NCI-H1436 (cell line): ENCODE measurements at places on chromosomes 12 and 14.
A peak's percentile ranks its signal among the peaks of the same experiment; 100 is the strongest.

GRCh38 chr14:79786522-79786921 is 424.8 kb downstream of the DIO2 start:
- DNase-seq: peak; percentile 25

- DNase-seq: peak; percentile 13
Observed at GRCh38 chr14:77980475-77981321, 180.8 kb downstream of the ADCK1 start.

DNA sequence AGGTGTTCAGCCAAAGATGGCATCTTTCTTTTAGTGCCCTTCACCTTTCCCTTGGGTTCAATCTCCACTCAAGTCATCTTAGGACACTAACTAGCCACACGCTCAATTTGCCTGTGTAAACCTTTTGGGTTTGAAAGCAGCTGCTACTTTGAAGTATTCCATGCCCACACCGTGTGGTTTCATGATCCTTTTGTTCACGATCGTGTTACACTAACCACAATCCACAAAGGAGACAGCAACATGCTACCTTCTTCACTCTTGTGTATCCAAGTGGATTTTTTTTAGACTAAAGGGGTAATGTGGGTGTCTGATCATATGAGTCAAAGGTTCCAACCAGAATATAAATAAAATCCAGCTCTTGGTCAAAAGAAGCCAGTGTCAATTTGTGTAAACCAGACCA is 122.7 kb upstream of the FAR2 start:
- DNase-seq: no peak

- DNase-seq: no peak
Observed at GRCh38 chr14:103561381-103562178, 877 bp downstream of the BAG5 start.

- no peak for DNase-seq
Observed at GRCh38 chr14:77804592-77804991, 4.7 kb downstream of the ADCK1 start.

DNA sequence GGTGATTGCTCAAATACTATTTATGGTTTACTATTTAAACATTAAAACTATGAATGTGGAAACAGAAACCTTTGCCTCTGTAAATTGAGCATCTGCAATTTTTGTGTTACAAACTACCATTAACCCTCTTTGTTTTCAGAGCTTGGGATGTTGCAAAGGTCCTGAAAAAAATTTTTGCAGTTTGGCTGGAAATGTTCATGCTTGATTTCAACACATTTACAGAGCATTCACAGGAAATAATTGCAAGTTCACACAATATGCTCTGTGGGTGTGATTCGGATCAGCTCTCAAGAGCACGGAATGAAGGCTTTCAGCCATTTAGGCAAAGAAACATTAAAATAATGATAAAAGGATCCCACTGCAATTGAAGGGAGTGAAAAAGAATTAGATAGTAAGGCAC is 232.9 kb downstream of the ATP23 start:
- no peak for DNase-seq

DNA sequence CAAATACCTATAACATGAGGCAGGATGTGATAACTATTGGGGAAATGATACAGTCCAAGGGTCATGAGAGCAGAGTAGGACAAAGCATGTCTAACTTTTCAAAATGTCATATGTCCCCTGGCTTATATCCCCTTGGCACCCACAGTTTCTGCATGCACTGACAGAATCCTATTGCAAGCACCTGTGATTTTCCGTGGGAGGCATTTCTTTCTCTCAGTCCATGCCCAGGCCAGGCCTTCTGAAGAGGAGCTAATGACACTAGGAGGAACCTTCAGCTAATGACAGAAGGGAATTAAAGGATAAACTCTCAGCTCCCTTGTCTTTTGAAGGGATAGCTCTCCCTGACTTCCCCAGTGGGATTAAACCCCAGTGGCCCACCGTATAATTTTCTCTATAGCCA is 249.2 kb downstream of the TTC6 start:
- no peak for DNase-seq

- no peak for DNase-seq
Observed at GRCh38 chr12:77337362-77337761, 272.0 kb upstream of the E2F7 start.

- no peak for DNase-seq
Observed at GRCh38 chr14:95047754-95048153, 109.6 kb downstream of the DICER1 start.

GRCh38 chr12:54019091-54019811 is 9.0 kb upstream of the HOXC6 start:
- no peak for DNase-seq

DNA sequence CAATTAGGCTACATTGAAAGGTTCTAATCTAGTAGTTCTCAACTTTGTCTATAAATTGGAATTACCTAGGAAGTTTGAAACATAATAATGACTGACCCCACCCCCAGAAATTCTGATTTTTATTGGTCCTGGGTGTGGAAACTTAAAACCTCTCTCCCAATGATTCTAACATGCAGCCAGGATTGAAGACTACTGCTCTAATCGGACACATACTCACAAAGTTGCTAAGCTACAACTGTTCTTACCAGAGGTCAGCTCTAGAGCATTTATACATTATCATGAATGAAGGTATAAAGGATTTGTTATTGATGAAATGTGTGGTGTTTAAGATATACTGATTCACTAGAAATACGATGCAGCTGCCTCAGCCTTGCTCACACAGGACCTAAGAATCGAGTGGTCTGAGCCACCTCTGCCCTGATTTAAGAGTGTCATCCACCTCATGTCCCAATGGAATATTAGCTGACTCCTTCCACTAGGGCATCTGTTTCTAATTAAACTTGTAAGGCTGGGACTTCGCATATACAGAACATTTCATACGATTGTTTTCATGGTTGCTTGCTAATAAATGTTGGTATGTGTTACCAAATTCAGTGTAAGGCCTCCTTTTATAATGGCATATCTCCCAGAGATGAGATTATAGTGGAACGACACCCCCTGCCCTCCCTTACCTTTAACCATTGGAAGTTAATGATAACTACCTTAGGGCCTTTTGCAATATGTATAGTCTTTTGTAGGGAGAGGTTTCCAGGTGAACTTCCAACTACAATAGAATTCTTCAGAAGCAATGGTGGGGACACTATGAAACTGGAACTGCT is 410.8 kb upstream of the PDE3A start:
- no peak for DNase-seq

DNA sequence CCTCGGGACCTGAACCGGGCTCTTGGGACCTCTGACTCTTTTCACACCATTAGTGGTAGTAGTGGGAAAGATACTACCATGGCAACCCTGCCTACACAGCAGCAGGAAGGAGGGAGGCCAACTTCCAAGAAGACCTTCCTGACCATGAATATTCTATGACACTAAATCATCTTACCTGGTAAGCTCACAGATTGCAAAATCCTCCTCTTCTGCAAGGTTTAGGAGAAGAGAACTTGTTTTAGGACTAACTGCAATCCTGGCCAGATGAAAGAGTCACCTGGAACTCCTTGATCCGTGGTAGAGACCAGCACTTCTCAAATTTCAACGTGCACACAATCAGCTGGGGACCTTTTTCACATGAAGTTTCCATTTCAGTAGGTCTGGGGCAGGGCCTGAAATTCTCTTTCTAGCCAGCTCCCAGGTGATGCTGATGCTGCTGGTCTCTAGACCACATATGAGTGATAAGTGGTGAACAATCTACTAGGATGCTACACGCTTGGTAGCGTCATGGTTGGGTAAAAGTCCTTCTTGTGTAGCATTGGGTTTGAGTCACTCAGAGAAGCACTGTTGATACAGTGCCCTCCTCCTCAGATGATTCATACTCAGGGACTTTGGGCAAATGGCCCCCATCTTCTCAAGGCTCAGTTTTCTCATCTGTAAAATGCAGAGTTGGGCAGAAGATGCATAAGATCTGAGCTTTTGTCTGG is 35.6 kb upstream of the FICD start:
- no peak for DNase-seq

DNA sequence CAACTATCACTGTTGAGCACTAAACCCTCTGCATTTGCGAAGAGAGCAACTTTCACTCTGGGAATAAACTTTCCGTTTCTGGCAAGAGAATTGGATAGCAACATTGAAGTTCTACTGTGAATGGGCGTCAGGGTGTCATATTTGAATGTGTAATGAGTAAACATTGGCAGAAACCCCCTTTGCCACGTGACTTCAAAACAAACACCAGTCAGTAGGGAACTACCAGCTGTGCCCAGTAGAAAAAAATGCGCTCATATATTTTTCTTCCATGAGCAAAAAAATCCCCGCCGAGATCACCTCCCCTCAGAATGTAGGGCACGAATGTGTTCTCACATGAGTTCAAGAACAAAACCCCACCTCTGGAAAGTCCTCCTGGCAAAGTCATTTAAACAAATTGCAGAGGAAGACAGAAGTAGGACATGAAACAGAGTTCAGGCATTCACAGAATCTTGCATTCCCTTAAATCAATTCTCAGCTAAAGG is 80.6 kb downstream of the BTG1 start:
- DNase-seq: no peak

GRCh38 chr14:23344481-23344880 is 8.2 kb downstream of the SLC22A17 start:
- no peak for DNase-seq

GRCh38 chr12:58563621-58564020 is 356.7 kb downstream of the LRIG3 start:
- DNase-seq: no peak

GRCh38 chr12:29334937-29335336 is 46.0 kb downstream of the ERGIC2 start:
- DNase-seq: no peak

DNA sequence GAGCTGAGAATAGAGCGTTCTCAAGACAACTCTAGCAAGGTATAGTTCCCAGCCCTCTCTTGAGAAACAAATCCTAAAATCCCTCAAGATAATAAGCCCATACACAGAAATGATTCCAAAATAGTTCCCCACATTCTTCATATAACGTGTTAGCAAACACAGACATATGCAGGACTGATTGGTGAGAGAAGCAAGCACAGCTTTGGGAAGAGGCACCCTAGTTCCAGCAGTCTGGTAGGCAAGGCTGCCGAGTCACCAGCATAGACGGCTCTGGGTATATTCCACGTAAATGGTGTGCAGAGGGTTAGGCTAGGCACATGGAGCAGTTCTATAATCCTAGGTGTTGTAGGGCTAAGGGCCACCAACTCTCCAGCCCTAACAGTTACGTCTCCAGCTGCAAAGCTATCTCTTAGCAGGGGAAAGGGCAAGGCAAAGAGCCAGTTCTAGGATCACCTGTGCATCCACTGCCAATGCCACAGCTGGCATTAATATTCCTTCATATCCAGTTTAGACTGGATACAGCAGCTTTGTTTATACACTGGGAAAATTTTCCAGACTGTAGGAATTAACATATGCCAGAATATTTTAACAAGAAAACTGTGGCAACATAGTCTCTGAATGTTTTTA is 52.9 kb downstream of the SH2B3 start:
- DNase-seq: no peak

DNA sequence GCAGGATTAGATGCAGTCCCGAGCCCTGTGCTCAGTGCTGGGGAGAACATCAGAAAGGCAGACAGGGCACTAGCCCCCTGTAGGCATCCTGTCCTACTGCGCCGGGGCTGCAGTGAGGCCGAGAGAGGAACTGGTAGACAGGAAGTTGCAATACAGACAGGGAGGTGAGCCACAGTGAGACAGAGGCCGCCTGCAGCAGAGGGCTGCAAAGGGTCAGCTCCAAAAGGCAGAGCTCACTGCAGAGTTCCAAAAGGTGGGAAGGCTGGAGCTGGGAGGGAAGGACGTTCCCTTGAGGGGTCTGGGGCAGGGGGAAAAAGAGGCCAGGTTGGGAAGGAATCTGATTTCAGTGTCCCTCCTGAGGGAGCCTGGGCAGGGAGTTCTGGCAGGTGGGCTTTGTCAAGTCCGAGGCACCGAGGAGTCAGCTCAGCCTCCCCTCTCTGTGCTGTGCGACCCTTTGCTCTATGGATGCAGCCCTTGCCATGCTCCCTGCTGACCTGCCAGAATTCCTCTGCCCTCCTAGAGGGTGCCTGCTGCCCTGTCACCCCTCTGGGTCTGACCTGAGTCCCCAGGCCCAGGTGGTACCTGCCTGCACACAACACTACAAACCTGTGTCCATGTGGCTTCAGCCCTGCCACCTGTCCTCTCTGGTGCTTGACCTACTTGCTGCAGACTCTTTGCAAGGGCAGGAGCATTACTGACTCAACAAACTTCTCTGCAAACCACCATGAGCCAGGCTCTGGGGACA is 63.5 kb downstream of the PRMT8 start:
- DNase-seq: no peak

GRCh38 chr12:128825835-128826234 is 2.1 kb upstream of the SLC15A4 start:
- no peak for DNase-seq

GRCh38 chr14:94514351-94514750 is 5.1 kb upstream of the SERPINA12 start:
- DNase-seq: no peak

GRCh38 chr12:38607295-38607694 is 290.7 kb downstream of the ALG10B start:
- no peak for DNase-seq

DNA sequence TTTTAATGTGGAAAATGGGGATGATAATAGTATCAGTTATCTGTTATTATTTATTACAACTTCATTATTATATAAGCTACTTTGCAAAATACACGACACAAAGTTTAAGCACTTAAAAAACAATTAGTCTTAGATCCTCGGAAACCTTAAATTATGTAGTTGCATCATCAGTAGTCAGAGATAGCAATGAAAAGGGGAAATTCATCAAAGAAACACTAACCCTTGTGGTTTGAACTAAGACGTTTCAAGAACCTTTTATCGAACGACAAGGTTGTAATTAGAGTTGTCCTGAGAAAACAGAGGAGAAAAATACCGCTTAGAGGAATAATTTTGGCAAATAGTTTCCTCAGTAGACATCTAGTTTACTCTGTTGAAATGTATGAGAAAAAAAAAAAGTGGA is 198.5 kb downstream of the PTPRO start:
- no peak for DNase-seq

- no peak for DNase-seq
Observed at GRCh38 chr12:93145086-93145485, 216.0 kb upstream of the EEA1 start.

DNA sequence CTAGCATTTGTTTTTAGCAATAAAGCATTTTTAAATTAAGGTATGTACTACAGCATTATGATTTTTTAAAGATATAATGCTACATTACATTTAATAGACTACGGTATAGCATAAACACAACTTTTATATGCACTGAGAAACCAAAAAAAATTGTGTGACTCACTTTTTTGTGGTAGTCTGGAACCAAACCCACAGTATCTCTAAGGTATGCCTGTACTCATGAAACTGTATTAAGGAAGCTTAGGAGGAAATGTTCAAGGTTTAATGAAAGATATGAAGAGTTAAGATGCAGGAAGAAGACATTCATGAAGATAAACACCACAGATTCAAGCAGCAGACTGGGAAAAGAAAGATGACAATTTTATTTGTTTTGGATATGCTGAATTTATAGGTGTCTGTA is 51.7 kb downstream of the PPP1R12A start:
- no peak for DNase-seq

- DNase-seq: no peak
Observed at GRCh38 chr12:120939523-120939922, 35.4 kb upstream of the SPPL3 start.

GRCh38 chr14:67373347-67373746 is 13.2 kb downstream of the EIF2S1 start:
- no peak for DNase-seq

GRCh38 chr12:108722992-108723766 is 8.1 kb downstream of the CORO1C start:
- DNase-seq: no peak
